Suprapubic skin (tissue), 4 donors: ENCODE measurements at places on chromosomes 7 and 10.

GRCh38 chr10:123993534-123994416 is 99.6 kb downstream of the CHST15 start:
- H3K4me3 ChIP-seq = no peak overlapping the region
- peaks cover 33% of the 10 kb centered on the region for H3K4me1 ChIP-seq
- DNase-seq = no peak
- peaks cover 41% of the 10 kb centered on the region for H3K27me3 ChIP-seq
- no peaks in the 10 kb centered on the region for H3K36me3 ChIP-seq
- no peak overlapping the region for H3K27ac ChIP-seq

- H3K4me3 ChIP-seq = no peak overlapping the region
- H3K4me1 ChIP-seq = no peaks in the 10 kb centered on the region
- DNase-seq = no peak
- H3K27me3 ChIP-seq = no peaks in the 10 kb centered on the region
Observed at GRCh38 chr7:116100626-116101025, 70.1 kb upstream of the TFEC start.

- H3K27me3 ChIP-seq = no peaks in the 10 kb centered on the region
- no peak overlapping the region for H3K27ac ChIP-seq
- peaks cover 22% of the 10 kb centered on the region for H3K4me1 ChIP-seq
- no peak for DNase-seq
- no peak overlapping the region for H3K4me3 ChIP-seq
Observed at GRCh38 chr7:96331233-96331632, 9.3 kb upstream of the SLC25A13 start.

DNA sequence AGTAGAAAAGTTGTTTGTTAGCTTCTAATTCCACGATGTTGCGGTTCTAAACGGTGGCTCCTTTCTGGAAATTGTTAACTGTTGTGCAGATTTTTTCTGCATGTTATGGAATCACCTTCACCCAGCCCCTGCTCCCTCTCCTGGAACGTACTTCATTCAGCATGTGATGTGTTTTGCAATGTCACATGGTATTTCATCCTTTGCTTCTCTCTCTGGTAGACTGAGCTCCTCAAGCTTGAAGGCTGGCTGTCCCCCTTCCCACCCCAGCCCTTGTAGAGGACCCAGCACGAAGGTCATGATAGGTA is 4.4 kb downstream of the PPP2R2D start:
- H3K4me3 ChIP-seq = no peak overlapping the region
- DNase-seq = no peak
- H3K27ac ChIP-seq = no peak overlapping the region
- H3K36me3 ChIP-seq = peaks cover 13% of the 10 kb centered on the region
- H3K27me3 ChIP-seq = no peaks in the 10 kb centered on the region

DNA sequence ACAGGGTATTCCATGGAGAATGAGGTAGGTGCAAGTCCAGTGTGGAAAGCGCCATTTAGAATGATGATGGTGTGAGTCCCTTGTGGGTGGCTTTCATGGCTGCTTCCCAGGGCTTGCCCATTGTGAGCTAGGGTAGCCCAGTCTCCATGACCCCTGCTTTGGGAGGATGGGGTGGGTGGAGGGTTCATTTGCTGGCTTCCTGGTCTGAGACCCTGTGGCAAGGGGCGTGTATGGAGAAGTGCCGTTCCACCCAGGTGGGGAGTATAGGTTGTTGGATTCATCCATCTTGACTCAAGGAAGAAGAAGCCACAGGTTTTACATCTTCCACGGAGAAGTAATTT is 27.7 kb downstream of the CCM2 start:
- no peaks in the 10 kb centered on the region for H3K27me3 ChIP-seq
- H3K4me1 ChIP-seq = peaks cover 18% of the 10 kb centered on the region
- H3K27ac ChIP-seq = peak overlapping the region; percentile 59
- H3K36me3 ChIP-seq = peaks cover 6% of the 10 kb centered on the region
- H3K4me3 ChIP-seq = peak overlapping the region; percentile 32
